ENCODE measurements at places on chromosomes 5 and 9. TPM values are rescaled to one million over a fixed set of nuclear protein-coding genes. Genes with fewer than 3 reads are reported as not detected.

Gene POC5
- 12.0 TPM for total RNA-seq

Gene ACOT12
- not detected for total RNA-seq

Gene PTPN3
- total RNA-seq, result 1.2 TPM

Gene PKD2L2
- total RNA-seq, result not detected

Gene HTR1A
- total RNA-seq, result not detected

Measured in epithelial cell of alveolus of lung (primary cell).